IMR-90 (cell line): ENCODE measurements at places on chromosomes 2 and 18. TPM values are rescaled to one million over a fixed set of nuclear protein-coding genes. Genes with fewer than 3 reads are reported as not detected.

- DNase-seq: no peak
Measured at GRCh38 chr2:74261204-74261864, 62.9 kb downstream of the MTHFD2 start.

DNA sequence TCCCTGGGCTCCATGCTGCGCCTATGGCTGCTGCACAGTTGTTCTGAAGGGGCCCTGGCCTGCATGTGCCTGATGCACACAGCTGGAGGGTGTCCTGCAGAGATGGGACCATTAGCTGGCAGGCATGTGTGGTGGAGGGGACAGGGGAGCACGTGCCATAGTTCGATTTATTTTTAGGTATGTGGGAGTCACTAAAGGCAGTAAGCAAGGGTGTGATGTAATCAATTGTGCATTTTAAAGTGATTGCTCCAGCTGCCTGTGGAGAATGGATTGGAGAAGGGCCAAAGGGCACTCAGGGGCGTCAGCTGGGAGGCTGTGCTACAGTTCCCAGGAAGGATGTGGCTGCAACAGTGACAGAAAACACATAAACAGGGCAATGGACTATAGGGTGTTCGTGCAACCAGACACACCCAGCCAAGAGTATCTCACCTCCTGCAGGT lies 205.1 kb downstream of the ARL4C start:
- DNase-seq: peak; percentile 77

- no peak for DNase-seq
Measured at GRCh38 chr2:63051795-63052333, 1.2 kb downstream of the OTX1 start.

DNA sequence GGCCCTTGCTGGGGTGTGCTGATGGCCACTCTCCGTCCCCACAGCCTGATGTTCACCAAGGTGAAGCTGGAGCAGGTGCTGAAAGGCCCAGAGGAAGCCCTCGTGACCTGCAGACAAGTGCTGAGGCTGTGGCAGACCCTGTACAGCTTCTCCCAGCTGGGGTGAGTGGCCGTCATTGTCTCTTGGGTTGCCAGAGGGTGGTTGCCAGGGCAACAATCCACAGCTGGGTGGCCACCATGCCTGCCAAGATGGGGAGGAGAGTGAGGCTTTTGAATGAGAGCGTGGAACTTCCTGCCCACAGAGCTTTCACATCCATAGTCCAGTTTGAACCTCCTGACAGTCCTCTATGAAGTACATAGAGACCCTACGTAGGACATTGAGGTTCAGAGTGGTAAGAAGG lies 108.8 kb downstream of the STPG4 start:
- DNase-seq: no peak

DNA sequence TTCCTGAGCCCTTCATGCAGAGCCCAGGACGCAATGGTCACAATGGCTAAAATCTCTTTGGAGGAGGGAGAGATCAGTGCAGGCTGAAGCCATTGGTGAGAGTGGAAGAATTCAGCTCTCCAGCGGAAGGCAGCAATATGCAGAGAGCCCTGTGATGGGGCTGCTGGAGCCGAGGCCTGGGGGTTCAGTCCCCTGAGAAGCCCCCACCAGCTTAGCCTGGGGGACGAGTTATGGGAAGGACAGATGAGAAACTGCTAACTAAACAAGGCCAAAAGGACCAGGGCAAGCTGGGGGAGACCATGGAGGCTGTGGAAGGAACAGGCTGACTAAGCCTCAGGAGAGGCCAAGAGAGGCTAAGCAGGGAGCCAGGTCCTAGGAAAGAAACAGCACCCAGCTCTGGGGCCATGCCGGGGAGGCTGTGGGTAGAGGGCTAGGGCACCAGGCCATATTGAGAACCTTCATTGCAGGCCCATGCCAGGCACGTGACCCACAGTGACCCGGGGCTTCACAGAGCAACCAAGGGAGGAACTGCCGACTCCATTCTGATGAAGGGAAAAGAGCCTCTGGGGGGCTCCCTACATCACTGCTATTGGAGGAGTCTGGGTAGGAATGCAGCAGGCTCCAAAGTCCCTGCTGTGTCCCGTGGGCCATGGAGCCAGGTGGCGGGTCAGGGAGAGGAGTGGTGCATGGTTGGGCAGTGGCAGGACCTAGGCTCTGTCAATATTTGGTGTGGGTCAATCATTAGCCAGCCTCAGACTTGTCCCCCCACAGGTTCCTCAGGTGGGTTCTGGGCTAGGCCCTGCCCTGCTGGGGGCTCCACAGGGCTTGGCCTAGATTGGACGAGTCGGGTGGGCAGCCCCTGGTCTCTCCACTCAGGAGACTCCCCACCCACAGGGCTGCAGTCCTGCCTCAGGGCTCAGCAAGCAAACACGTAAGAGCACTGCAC lies 19.8 kb downstream of the PROC start:
- DNase-seq: no peak

- no peak for DNase-seq
Measured at GRCh38 chr2:128793404-128793803, 474.7 kb upstream of the HS6ST1 start.

The ZSCAN30 gene
- 16.9 and 17.7 TPM in 2 replicates for total RNA-seq

The SRD5A2 gene
- not detected in 2 replicates for total RNA-seq

The MARCHF4 gene
- 2.3 and 3.1 TPM in 2 replicates for total RNA-seq
